Right atrium auricular region (tissue), 2 donors: ENCODE measurements at places on chromosomes 12 and 14. TPM values are rescaled to one million over a fixed set of nuclear protein-coding genes. Genes with fewer than 3 reads are reported as not detected.

Gene MAP3K9
- 1.6 TPM for total RNA-seq

Gene TTC6
- total RNA-seq = not detected

Gene MYH6
- total RNA-seq = 8,253 TPM

Gene TDRD9
- total RNA-seq = 8.6 TPM

Gene SLCO1A2
- total RNA-seq = not detected

Gene TAS2R13
- 0.63 TPM for total RNA-seq

Gene TMED8
- 6.6 TPM for total RNA-seq

Gene OVCH1
- 0.19 TPM for total RNA-seq

Gene KCNK13
- 0.93 TPM for total RNA-seq

Gene CNIH1
- total RNA-seq = 132 TPM

Gene DNAJC22
- 1.2 TPM for total RNA-seq

Gene MRPL42
- total RNA-seq = 57.8 TPM

DNA sequence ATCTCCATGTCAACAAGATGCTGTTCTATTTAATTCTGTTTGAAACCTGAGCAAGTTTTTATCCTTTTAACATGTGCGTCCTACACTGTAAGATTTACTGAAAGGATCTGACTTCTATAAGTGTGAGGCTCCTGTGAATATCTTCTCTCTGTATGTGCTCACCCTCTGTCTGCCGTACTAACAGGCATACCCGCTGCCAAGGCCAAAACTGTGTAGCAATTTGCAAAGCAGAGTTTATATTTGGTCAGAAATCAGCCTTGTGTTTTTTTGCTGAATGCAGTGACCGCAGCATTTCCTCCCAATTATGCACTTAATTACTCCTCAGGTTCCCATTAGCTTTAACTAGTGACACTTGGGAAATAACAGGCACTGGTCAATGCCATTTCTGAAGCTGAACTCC, 12.3 kb downstream of the CHST11 start:
- no peak for DNase-seq
- no peaks in the 10 kb centered on the region for H3K36me3 ChIP-seq

DNA sequence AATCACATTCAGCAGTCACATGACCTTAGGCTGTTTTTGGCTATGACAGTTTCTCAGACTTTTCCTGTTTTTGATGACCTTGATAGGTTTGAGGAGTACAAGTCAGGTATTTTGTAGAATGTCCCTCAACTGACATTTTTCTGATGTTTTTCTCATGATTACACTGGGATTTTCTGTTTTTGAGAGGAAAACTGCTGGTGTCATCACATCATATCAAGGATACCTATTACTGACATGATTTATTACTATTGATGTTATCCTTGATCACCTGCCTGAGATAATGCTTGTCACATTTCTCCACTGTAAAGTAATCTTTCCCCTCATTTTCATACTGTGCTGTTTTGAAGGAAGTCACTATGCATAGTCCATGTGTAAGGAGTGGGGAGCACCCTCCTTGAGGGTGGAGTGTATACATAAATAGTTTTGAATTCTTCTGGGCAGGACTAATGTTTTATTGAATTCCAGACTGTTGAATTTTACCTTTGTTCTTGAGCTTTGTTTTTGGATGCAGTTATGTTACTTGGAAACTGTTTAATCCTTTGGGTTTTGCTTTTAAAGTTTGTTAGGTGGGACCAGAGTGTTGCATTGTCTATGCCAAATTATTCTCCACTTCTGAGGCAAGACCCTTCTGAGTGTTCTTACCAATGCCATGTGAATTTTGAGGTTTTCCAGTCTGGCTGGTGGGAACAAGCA, 444.5 kb upstream of the FAR2 start:
- no peaks in the 10 kb centered on the region for H3K36me3 ChIP-seq
- DNase-seq = no peak
- no peak overlapping the region for H3K27ac ChIP-seq
- H3K27me3 ChIP-seq = no peaks in the 10 kb centered on the region

DNA sequence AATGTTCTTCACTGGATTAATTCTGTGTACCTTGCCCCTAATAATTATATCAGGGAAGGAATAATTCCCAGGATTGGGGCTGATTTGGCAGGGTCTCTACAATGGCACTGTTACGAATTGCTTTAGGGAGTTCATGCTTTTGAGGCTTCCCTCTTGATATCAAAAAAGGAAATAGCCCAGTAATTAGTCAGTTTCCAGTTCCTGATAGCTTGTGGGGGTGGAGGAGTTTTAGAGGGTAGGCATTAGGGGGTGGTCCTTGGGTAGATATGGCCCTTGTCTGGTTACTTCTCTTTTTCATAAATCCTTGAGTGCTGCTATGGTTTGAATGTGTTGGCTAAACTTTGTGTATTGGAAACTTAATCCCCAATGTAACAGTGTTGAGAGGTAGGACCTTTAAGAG, 6.1 kb upstream of the SRSF5 start:
- H3K4me1 ChIP-seq = no peaks in the 10 kb centered on the region
- no peaks in the 10 kb centered on the region for H3K27me3 ChIP-seq
- DNase-seq = no peak
- no peak overlapping the region for H3K4me3 ChIP-seq
- no peaks in the 10 kb centered on the region for H3K36me3 ChIP-seq

DNA sequence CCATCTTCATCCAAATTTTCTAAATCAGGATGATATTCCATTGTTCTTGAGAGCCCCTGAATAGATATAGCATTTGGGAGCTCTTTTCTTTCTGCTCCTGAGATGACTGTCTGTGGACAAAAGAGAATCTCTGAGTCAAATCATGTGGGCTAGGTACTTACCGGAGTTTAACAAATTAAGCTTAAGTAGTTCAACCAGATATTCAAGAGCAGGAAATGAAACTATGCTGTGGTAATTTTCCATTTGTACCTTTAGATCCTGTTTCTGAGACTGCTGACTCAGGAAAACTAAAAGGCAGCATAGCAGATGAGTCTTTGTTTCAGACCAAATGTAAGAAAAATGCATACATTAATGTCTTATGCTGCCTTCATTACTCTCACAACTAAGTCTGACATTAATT, at the start of gene CLEC7A:
TSS of gene CLEC7A (minus strand) at position 158 of the 400 bp plus-strand sequence. CDS start at position 41, 117 bp downstream.
- peak within 1 kb of the TSS; percentile 10 for H3K4me3 ChIP-seq
- H3K4me1 ChIP-seq = no peaks in the 10 kb centered on the region
- no peaks in the 10 kb centered on the region for H3K27me3 ChIP-seq
- no peak for DNase-seq
- no peaks in the 10 kb centered on the region for H3K36me3 ChIP-seq
- peak within 1 kb of the TSS; percentile 47 for H3K27ac ChIP-seq

GRCh38 chr12:123278101-123278627, 6.5 kb upstream of the CDK2AP1 start:
- H3K4me1 ChIP-seq = no peaks in the 10 kb centered on the region
- H3K27me3 ChIP-seq = no peaks in the 10 kb centered on the region
- no peaks in the 10 kb centered on the region for H3K36me3 ChIP-seq
- H3K27ac ChIP-seq = no peak overlapping the region

- no peaks in the 10 kb centered on the region for H3K36me3 ChIP-seq
- H3K27ac ChIP-seq = peak overlapping the region; percentile 46
- H3K4me1 ChIP-seq = no peaks in the 10 kb centered on the region
- DNase-seq = no peak
- no peak overlapping the region for H3K4me3 ChIP-seq
Observed at GRCh38 chr12:124720681-124721500, 142.8 kb downstream of the SCARB1 start.

DNA sequence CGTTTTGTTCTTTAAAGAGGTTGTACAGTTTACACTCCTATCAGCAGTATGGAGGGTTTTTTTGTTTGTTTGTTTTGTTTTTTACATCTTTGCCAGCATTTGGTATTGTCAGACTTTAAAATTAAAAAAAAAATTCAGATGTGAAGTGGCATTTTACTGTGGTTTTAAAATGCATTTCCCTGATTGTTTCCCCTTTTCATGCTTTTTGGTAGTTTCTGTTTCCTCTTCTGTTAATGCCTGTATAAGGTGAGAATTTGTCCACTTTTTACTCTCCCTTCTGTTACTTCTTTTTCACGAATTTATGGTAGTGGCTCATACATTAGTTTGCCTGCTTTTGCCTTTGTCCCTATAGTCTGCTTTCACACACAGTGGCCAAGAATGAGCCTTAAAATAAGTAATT, 36.6 kb downstream of the MNAT1 start:
- DNase-seq = no peak
- no peak overlapping the region for H3K4me3 ChIP-seq

DNA sequence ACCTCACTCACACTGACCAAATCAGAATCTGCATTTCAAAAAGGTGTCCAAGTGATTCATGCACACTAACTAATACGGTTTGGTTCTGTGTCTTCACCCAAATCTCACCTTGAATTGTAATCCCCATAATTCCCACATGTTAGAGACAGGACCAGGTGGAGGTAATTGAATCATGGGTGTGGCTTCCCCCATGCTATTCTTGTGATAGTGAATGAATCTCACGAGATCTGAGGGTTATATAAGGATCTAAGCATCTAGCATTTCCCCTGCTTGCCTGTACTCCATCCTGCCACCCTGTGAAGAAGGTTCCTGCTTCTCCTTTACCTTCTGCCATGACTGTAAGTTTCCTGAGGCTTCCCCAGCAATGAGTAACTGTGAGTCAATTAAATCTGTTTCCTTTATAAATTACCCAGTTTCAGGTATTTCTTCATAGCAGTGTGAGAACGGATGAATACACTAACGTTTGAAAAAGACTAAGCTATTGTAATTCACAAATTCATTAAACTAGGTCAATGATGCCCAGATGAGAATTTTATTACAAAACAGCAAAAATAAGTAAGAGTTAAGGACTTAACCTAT, 759.1 kb downstream of the GALC start:
- no peak for DNase-seq
- H3K27ac ChIP-seq = no peak overlapping the region
- H3K4me3 ChIP-seq = no peak overlapping the region
- no peaks in the 10 kb centered on the region for H3K27me3 ChIP-seq
- no peaks in the 10 kb centered on the region for H3K4me1 ChIP-seq
- H3K36me3 ChIP-seq = no peaks in the 10 kb centered on the region

- H3K36me3 ChIP-seq = no peaks in the 10 kb centered on the region
- H3K4me1 ChIP-seq = no peaks in the 10 kb centered on the region
- no peak for DNase-seq
- H3K4me3 ChIP-seq = no peak overlapping the region
Observed at GRCh38 chr14:62187265-62187664, 425.0 kb downstream of the SNAPC1 start.

DNA sequence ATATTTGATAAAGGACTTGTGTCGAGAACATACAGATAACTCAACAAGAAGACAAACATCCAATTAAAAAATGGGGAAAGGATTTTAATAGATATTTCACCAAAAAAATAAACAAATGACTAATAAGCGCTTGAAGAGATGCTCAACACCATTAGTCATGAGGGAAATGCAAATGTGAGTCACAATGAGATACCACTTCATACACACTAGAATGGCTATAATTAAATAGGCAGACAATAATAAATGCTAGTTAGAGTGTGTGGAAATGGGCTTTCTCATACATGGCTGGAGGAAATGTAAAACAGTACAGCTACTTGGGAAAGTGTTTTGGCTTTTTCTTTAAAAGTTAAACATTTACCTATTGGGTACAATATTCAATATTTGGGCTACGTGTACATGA, 34.8 kb downstream of the DLK1 start:
- H3K36me3 ChIP-seq = no peaks in the 10 kb centered on the region
- H3K4me1 ChIP-seq = no peaks in the 10 kb centered on the region
- no peak for DNase-seq
- no peak overlapping the region for H3K27ac ChIP-seq
- no peaks in the 10 kb centered on the region for H3K27me3 ChIP-seq

DNA sequence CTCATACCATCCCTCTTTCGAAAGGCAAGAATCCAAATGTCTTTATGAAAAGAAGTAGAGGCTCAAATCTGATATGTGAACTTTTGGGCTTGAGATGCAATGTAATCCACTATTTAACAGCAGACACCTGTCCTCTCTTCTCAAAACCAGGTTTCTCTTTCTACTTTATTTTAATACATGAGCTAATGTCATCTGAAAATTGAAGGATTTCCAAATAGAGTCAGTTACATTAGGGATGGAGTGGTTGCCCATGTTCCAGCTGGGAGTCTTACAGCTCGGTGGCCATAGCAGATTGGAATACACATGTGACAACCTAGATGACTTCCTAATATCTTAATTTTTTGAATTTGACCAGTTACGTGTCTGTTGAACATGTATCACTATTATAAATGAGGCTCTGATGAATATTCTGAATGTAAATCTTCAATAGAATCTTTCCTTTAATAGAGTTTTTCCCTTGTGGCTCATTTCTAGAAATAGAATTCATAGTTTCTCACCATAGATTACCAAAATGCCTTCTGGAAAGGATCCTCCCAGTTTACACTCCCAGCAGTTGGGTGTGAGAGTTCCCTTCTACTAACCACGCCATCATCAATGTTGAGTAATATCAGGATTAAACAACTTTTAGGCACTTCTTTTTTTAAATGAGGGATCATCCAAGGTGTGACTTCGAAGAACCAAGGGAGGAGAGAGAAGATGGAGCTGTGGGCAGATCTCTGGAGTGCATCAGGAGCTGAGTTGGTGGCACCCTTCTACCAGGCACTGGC, 49.2 kb downstream of the GPR135 start:
- no peak for DNase-seq
- H3K36me3 ChIP-seq = no peaks in the 10 kb centered on the region
- H3K27ac ChIP-seq = no peak overlapping the region
- H3K4me1 ChIP-seq = no peaks in the 10 kb centered on the region

DNA sequence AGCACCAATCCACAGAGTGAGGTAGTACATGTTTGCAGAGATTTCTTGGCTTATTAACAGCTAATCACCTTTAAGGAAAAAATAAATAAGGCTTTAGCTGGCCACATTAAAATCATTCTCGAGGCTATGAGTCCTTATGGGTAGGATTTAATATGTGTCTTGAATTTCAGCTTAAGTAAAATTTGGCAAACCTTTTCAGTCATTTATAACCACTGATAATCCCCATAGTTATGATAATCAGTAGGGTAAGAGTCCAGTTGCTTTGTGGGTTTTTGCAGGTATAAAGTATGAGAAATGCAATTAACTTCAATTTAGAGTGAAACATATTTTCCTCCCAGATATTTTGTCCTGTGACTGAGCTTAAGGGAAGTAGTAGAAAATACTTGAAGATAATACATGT, 1458.9 kb upstream of the FLRT2 start:
- H3K27ac ChIP-seq = no peak overlapping the region
- H3K36me3 ChIP-seq = no peaks in the 10 kb centered on the region
- H3K4me3 ChIP-seq = no peak overlapping the region
- DNase-seq = no peak
- no peaks in the 10 kb centered on the region for H3K4me1 ChIP-seq
- no peaks in the 10 kb centered on the region for H3K27me3 ChIP-seq

GRCh38 chr14:99342906-99343305, 70.9 kb upstream of the BCL11B start:
- no peaks in the 10 kb centered on the region for H3K27me3 ChIP-seq
- H3K36me3 ChIP-seq = no peaks in the 10 kb centered on the region
- no peak overlapping the region for H3K27ac ChIP-seq
- DNase-seq = no peak

DNA sequence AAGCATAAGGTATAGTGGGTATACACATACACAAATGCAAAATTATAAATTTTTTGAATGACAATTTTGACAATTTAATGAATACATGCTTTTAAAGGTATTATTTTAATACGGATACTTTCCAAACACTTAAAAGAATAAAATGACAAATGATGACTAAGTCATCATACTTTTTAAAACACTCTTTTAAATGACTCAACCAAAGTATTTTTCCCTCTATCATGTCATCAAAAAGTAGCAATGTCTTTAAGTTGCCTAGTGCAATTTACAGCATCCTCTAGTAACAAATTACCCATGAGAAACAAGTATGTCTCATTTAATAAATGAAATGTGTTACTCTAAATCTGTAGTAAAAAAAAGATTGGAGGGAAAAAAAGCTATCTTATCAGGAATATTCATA, 73.3 kb downstream of the RPS6KA5 start:
- no peak for DNase-seq
- H3K36me3 ChIP-seq = no peaks in the 10 kb centered on the region
- H3K27me3 ChIP-seq = no peaks in the 10 kb centered on the region
- no peaks in the 10 kb centered on the region for H3K4me1 ChIP-seq
- no peak overlapping the region for H3K4me3 ChIP-seq
